ENCODE measurements at places on chromosomes 12 and 14.

GRCh38 chr12:124302241-124302806 lies 7.4 kb downstream of the RFLNA start:
- DNase-seq: no peak

DNA sequence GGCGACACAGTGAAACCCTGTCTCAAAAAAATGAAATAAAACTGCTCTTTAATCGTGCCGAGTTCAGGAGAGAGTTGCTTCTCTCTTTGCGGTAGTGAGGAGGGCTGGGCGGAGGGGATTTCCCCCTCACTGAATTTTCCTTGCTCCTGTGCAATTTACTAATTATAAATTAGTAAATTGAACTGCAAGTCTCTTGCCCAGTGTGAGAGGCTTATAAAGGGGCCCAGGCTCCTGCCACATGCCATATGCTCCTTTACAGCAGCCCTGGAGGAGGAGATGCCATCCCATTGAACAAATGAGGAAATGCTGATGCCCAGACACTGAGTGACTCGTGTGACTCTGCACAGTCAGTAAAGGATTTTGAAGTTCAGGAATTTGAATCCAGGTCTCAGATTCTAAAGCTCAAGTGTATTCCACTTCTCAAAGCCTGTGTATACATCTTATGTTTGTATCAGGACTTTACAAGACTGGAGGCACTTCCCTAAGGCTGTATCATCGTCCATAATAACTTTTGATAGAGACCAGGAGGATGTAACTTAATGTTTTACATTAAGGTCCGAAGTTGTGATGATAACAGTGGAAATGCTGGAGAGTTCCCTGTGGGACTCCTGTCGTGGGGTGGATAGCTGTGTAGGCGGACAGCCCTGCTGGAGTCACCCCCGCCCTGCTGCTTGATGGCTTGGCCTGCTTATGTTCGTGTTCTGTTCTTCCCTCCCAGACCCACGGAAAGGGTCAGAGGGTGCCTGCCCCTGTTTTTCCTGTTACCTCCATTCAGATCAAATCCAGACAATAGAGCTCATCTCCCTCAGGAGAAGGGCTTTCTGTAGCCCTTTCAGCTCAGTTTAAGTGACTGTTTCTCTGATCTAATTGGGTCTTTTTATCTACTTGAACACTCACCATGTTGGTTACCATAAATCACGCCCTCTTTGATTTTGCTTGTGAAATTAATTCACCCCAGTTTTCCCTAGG lies 13.9 kb downstream of the PELI2 start:
- DNase-seq: no peak

GRCh38 chr12:124428136-124428791 lies 133.4 kb downstream of the RFLNA start:
- DNase-seq: no peak

DNA sequence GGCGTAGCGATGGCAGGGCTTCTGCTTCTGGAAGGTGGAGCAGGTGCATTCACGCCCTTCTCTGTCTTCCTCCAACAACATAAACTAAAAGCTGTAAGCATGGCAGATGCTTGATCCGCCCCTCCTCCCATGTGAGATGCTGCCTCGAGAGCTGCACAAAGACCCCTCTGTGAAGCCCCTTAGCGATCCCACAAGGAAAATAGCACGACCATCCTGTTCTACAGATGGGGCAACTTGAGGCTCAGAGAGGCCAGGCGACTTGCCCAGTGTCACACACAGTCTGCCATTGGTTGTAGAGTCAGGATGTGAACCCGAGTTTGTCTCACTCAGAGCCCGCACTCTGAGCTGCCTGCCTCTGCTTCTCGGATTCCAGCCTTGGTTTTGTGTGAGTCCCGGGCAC lies 144.4 kb downstream of the SCARB1 start:
- DNase-seq: no peak

GRCh38 chr14:103349982-103350381 lies 15.9 kb downstream of the EIF5 start:
- DNase-seq: no peak
